Smooth muscle cell of the brain vasculature (primary cell): ENCODE measurements at places on chromosomes 13 and 19.

- DNase-seq = no peak
Measured at GRCh38 chr13:29266261-29266660, 329.2 kb downstream of the SLC7A1 start.

DNA sequence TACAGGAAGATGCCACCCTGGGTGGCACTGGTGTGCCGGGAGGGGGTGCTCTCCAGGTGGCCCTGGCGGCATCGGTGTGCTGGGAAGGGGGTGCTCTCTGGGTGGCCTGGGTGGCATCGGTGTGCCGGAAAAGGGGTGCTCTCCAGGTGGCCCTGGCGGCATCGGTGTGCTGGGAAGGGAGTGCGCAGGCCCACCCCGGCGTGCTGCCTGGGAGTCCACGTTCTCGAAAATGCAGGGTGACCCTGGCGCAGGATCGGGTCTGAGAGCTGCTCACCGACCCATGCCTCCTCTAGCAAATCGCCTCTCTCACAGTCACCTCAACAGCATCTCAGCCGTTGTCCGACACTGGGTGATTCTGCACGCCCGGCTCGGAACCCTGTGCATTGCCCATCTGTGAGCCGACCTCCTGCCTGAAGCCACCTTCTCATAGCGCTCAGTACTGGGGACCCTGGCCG lies 36.4 kb downstream of the RASA3 start:
- no peak for DNase-seq

DNA sequence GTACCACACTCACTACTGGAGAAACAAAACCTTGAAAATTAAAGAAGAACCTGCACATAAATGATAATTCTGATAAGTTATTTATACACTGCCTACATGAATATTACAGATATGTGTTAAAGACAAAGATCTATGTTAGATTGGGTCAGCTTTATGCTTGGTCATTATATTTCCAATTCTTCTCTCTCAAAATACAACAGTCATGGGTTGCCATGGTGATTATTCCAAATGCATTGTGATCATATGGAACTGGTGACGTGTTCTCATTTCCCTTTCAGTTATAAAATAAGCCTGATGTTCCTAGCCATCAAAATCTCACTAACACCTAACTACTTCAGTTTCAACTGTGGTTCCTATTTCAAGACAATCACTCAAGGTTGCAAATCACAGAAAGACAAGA lies 1416.4 kb downstream of the UQCRFS1 start:
- DNase-seq = no peak

GRCh38 chr19:6677883-6678689 lies 8.1 kb upstream of the TNFSF14 start:
- no peak for DNase-seq

DNA sequence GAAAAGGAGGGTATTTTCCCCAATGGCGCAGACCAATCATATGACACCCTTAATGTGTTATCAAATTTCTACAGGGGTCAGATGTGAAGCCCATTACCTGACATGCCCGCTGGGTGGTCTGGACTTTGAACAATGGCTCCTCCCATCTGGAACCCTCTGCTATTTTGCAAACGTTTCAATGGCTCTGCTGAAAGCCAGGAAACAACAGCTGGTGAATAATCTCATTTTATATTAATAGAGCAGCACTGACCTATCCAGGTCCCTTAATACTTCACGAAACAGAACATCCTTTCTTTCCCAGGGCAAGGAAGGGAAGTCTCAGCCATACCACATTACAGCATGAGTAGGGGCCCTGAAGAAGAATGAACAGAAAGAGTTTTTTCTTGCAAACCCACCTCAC lies 20.3 kb upstream of the KPNA3 start:
- no peak for DNase-seq
